ENCODE measurements at places on chromosomes 4 and X.

DNA sequence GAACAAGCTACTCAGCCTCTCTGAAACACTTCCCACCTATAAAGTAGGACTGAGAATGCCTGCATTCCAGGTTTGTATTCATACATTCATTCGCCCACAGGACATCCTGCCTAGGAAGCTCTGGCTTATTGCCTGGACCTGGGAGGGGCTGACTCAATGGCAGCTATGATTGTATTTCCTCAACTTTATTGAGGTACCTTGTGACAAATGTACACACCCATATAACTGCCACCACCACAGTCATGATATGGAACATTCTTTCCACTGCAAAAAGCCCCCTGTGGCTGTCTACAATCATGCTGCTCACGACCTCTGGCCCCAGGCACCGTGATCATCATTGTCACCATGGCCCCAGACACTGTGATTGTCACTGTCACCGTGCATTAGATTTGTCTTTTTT lies 68.3 kb downstream of the ABLIM2 start:
- no peak for DNase-seq

GRCh38 chrX:112851806-112852205 lies 11.2 kb upstream of the AMOT start:
- DNase-seq, result no peak

DNA sequence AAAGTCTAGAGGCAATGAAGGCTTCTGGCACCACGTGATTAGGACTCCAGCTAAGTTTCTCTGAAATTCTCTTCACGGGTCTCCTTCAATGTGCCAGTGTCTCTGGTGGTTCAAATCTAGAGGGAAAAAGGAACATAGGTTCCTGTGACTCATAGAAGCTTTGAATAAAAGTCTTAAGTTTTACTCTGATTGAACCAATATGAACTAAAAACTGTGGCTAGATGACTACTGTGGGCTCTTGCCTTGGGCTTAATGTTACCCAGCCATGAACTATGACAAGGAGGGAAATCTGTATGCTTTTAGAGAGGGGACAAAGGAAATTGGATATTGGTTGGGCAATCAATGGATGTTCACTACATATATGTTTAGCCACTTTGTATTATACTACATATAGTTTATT lies 49.9 kb upstream of the TEX13D start:
- DNase-seq, result no peak

GRCh38 chr4:74376888-74377483 lies 12.0 kb downstream of the EREG start:
- peak; percentile 6 for DNase-seq

- no peak for DNase-seq
These were observed 1477.7 kb upstream of the IGFBP7 start for GRCh38 chr4:58587856-58588255.

DNA sequence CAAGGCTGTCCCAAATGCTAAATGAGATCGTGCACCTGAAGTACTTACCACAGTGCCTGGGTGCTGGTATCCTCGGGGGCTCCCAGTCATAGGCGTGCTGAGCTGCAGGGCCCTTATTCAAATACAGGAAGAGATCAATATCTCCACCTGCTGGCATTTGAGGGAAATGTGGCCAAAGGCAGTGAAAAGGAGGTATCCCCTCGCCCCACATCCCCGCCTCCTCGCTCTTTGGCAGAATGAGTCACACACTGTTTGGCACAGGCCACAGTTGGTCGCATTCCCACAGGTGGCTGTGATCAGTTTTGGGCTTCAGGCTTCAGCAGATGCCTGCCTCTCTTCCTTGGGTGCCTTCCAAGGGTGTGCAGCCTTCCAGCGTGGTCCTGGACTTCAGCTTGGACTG lies 28.4 kb downstream of the ZNF185 start:
- DNase-seq, result peak; percentile 74

GRCh38 chrX:132413459-132413858 lies 75.4 kb downstream of the MBNL3 start:
- no peak for DNase-seq

DNA sequence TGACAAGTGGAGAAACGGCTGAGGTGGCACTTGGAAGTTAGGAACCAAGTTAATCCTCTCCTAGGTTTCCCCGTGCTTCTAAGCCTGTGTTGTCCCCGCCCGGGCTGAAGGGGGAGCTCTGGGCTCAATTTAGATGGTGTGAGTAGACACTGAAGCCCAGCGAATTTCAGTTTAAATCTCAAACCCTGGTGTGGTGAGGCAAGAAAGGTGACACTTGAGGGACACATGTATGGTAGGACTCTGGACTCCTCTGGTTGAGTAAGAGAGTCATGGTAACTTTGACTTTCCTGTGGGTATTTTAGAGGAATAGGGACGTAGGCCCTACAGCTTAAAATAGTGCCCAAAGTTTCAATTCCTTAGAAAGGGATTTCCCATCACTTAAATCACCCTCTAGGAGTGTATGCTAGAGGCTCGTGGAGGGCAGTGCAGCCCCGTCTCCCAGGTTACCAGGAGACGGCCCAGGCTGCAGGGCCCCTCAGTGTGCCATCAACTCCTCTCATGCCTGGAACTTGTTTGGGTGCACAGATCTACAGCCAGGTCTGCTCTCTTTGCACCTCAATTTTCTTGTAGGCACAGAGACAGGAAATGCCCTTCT lies 24.0 kb downstream of the HAND2 start:
- DNase-seq, result peak; percentile 30

GRCh38 chr4:90970021-90970420 lies 842.8 kb downstream of the CCSER1 start:
- DNase-seq, result no peak

Measured in NCI-H1105 (cell line).